CD4-positive, alpha-beta T cell treated with Interferon alpha-2 for 1 hour (primary cell): ENCODE measurements at places on chromosomes 11 and 22.

DNA sequence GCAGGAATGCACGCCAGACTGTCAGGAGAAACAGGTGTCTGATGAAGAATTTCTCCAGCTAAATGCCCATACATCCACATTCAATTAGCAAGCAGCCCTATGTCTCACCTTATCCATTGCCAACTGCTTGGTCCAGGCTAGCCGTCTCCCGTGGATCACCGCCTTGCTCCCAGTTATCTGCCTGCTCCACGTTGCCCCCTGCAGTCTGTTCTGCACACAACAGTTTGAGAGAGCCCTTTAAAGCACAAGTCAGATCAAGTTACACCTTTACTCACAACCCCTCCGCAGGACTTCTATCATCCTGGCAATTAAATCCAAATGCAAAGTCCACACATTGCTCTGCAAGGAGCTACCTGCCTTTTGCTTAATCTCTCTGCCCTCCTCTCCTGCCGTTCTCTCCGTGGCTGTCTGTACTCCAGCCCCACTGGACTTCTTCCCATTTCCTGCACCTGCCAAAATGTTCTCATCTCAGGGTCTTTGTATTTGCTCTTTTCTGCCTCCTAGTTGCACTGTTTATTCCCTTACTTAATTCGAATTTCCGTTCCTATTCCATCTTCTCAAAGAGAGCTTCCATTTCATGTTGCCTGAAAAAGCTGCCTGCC lies 185.3 kb upstream of the LARGE1 start:
- no peak for DNase-seq

GRCh38 chr11:78156127-78156844 lies 16.9 kb upstream of the ALG8 start:
- DNase-seq, result no peak

DNA sequence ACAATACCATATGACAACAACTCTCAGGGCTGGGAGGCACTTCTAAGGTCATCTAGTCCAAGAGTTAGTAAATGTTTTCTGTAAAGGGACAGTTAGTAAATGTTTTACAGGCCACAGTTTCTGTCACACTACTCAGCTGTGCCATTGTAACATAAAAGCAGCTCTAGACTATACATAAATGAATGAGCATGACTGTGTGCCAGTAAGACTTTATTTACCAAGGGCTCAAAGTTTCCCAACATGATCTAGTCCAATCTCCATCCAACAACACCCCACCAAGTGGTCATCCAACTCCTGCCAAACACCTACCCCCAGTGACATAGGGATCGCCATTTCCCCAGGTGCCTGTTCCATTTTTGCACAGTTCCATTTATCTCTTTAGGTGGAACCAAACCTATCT lies 12.1 kb downstream of the SERGEF start:
- DNase-seq, result no peak

- DNase-seq, result no peak
Measured at GRCh38 chr11:73317803-73318202, 9.7 kb downstream of the ARHGEF17 start.

- DNase-seq, result no peak
Measured at GRCh38 chr11:68300076-68300830, 12.1 kb upstream of the LRP5 start.

DNA sequence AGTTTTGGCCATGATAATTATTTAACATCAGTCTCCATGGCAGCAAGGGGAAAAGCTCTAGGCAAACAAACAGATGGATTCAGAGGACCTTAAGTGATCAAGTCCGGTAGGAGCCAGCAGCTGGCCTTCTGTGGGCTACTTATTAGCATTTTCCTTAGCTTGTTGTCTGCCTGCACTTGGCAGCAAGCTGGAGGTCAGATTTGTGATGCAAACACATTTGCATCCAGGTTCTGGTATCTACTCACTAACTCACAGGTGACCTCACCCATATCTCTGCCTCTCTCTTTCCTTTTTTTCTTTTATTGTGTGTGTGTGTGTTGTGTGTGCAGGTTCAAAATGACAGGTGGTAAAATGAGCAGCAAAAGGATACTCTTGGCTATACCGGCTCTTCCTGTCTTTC lies 32.3 kb downstream of the ARHGAP42 start:
- no peak for DNase-seq

GRCh38 chr22:48235744-48236143 lies 1473.3 kb downstream of the TBC1D22A start:
- no peak for DNase-seq

DNA sequence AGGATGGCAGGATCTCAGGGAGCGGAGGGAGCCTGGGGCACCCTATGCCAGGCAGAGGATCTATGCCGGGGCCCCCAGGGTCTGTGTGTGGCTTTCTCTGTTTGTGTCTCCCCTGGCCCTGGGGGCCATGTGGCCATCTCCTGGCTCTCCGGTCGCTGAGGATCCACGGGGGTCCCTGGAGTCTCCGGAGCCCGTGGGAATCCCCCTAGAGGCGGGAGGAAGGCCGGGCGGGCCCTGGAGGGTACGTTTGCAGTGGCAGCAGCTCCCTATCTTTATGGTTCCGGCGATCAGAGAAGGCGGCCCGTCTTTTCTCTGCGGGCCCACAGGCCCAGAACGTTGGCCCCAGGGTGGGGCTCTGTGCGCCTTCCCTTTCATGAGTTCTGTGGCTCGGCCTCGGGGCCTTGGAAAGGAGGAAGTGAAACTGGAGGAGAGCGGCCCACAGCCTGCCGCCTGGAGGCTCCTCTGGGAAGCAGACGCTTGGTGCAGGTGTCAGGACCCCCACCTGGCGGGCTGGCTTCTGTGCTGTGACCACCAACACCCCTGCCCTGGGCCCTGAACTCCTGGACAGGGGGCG lies 82.1 kb downstream of the KCNQ1 start:
- DNase-seq, result peak; percentile 28

DNA sequence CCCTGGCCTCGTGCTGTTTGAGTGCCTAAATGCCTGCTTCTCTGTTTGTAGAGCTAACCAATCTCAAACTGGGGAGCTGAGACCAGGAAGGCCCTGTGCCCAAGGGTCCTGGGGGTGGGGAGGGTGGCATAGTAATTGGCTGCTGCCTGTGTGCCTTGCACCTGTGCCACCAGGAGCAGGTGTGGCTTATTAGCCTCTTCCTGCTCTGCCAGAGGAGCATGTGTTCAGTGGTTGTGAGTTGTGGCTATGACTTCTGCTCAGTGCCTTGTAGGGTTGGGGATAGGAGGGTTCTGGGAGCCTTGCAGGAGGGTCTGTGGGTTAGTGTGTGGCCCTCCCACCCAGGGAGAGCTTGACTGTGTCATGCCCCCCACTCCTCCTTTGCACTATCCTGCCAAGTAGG lies 109.2 kb downstream of the ZBTB16 start:
- no peak for DNase-seq

- DNase-seq, result no peak
Measured at GRCh38 chr11:96284917-96285316, 58.1 kb downstream of the MAML2 start.

DNA sequence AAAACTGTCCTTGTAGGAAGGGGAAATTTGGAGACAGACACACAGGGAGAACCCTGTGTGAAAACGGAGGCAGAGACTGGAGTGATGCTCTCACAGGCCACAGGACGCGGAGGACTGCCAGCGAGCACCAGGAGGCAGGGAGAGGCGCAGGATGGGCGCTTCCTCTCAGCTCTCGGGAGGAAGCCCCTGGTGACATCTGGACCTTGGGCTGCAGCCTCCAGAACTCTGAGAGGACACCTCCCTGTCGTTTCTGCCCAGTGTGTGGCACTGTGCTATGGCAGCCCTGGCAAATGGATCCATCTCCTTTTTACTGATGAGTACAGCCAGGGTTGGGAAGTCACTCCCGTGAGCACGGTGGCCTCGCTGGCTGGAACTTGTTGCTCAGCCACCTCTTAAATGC lies 73.9 kb downstream of the LRRC32 start:
- DNase-seq, result no peak

DNA sequence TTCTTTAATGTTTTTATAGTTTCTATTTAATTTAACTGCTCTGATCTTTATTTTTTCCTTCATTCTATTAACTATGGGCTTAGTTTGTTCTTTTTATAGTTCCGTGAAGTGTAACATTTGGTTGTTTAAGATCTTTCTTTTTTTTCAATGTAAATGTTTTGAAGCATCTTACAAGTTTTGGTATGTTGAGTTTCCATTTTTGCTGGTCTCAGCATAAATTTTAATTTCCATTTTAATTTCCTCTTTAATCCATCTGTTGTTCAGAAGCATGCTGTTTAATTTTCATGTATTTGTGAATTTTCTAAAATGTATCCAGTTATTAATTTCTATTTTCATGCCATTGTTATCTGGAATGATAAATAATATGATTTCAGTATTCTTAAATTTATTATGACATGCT lies 17.0 kb upstream of the GLYATL2 start:
- DNase-seq, result no peak

- no peak for DNase-seq
Measured at GRCh38 chr22:21760640-21761039, 25.0 kb upstream of the YPEL1 start.

DNA sequence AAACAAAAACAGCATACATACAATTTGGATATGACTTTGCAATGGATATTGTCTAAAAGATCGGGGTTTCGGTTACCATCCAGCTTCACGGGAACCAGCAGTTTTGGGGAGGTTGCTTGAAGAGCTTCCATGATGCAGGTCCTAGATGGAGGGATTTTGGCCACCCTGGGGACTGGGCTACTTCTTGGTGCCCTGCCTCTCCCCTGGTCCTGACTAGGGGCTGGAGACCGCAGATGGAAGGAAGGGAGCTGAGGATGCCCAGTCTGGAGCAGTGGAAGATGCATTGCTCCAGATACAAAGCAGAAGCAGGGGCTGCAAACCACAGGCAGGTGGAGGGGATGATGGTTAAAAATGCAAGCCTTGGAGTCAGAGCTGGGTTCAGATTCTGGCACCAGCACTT lies 13.5 kb downstream of the SOX10 start:
- no peak for DNase-seq

DNA sequence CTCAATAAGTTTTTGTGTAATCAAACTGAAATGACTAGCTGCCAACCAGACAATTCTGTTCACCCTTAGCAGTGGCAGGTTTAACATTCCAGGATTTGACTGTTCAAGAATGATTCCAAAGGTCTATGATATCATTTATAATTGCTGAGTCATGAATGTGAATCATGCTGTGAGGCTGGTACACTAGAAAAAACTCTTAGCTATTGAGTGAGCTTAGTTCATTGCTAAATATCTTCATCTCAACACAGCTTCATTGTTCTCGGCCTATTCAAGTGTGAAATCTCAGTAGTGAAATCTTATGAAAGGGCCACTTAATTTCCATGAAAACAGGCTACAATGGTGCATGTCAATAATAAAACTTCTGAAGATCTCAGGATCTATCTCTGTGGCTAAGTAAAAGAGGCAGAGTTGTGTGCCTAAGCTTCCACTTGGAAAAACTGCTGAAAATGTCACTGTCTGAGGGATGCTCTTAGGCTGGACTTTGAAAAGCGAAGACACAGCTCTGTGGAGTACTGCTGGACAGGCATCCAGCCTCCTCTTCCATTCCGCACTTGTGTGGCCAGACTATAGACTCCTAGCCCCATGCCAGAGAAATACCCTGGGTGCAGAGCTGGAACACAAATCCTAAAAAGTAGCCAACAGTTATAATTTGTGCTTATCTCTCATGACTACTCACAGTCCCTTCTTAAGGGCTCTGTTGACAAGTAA lies 12.8 kb downstream of the AQP11 start:
- no peak for DNase-seq

DNA sequence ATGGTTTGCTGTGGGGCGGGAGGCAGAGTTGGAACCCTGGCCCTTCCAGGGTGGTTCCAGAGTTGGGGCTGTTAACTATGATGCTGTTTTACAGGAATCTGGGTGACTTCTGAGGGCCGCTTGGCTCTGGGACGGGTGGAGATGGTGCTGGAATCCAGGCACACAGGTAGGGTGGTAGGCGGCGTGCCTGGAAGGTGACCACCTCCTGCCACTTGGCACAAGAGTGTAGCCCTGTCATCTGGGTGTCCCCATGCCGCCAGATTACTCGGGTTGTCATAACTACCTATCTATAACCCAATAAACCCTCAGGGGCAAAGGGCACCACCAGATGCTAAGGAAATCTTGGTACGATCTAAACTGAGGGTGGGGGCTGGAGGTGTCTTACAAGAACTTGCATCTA lies 1.3 kb downstream of the CARS1 start:
- DNase-seq, result no peak

- DNase-seq, result no peak
Measured at GRCh38 chr22:19876314-19876940, 21.8 kb upstream of the GNB1L start.

- no peak for DNase-seq
Measured at GRCh38 chr22:46347646-46348045, 12.1 kb downstream of the TRMU start.

DNA sequence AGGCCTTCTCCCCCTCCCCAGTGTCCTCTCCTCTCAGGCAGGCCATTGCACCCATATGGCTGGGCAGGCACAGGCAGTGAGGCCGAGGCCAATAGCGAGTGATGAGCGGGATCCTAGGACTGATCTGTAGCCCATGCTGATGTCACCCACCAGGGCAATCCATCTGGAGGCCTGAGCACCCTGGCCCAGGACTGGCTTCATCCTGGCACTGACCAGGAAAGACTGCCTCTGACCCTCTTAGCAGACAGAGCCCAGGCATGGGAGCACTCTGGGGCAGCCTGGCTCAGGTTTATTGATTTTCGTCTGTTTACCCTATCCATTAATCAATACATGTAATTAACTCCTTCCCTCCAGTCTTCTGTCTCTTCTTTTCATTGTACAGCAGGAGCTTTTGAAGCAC lies 5.1 kb upstream of the TIRAP start:
- DNase-seq, result no peak

DNA sequence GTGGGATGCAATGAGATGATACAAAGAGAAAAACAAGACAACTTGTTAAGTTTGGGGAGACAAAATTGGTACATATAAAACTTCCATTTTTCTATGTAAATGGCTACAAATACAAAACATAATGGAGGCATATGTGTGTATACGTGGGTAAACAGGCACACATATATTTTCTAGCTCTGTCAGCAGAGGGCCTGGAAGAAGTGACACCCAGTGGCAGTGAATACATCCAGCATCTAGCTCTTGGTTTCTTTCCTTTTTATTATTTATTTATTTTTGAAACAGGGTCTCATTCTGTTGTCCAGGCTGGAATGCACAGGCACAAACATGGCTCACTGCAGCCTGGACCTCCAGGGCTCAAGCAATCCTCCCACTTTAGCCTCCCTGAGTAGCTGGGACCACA lies 5.0 kb upstream of the RASL10A start:
- no peak for DNase-seq

- no peak for DNase-seq
Measured at GRCh38 chr22:44495629-44496028, 2.4 kb downstream of the RTL6 start.

DNA sequence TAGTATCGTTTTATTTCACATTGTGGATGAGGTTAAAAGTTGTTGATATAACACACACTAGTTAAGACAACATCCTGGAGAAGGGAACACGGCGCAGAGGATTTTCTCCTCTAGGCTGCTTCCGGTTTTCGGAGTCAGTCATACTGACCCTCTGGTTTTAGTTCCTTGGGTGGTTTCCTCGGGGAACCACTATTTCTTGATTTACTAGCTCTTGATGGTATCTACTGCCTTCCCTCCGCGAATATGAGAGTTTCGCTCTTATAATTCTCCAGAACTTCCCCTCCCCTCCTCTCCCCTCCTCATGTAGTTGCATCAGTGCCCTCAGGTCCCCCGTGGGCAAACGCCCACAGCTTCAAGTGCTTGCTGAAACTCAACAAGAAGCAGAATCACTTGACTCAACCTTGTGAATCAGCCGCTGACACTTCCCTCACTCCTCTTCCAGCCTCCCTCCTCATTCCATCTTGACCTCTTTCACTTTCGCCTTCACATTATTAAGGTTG lies 15.9 kb upstream of the APOBEC3A start:
- peak; percentile 41 for DNase-seq
